Kidney (tissue), 22 donors: ENCODE measurements at places on chromosomes 4 and X. TPM values are rescaled to one million over a fixed set of nuclear protein-coding genes. Genes with fewer than 3 reads are reported as not detected.

GRCh38 chr4:122552898-122553297, 68.0 kb downstream of the IL21 start:
- no peaks in the 10 kb centered on the region for H3K27me3 ChIP-seq
- no peak overlapping the region for H3K4me3 ChIP-seq
- H3K4me1 ChIP-seq = no peaks in the 10 kb centered on the region
- H3K27ac ChIP-seq = no peak overlapping the region

DNA sequence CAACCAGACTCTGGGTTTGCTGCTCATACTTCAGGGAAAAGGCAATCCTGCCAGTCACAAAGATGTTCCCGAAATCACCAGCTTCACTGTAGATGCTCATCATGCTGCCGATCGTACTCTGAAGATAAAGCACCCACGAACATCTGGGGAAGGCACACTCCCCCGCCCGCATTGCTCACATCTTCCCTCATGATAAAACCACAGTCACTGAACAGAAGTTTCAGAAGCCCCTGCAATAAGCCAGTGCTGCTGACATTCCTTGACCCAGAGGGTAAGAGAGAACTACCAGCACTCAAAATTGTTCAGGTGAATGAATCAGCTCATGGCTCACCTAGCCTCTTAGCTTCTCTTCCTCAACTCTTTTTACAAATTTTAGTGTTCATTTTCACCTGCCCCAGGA, 43.1 kb downstream of the SRPX2 start:
- no peaks in the 10 kb centered on the region for H3K36me3 ChIP-seq
- H3K4me3 ChIP-seq = no peak overlapping the region
- no peak for DNase-seq
- H3K27ac ChIP-seq = no peak overlapping the region
- H3K27me3 ChIP-seq = peaks cover 4% of the 10 kb centered on the region

ETDB gene
- total RNA-seq = not detected

GRCh38 chrX:48741834-48742233, 19.7 kb upstream of the GLOD5 start:
- H3K4me3 ChIP-seq = no peak overlapping the region
- DNase-seq = no peak
- H3K4me1 ChIP-seq = no peaks in the 10 kb centered on the region
- H3K27me3 ChIP-seq = no peaks in the 10 kb centered on the region

- no peak overlapping the region for H3K27ac ChIP-seq
- no peak for DNase-seq
- H3K27me3 ChIP-seq = no peaks in the 10 kb centered on the region
- no peaks in the 10 kb centered on the region for H3K4me1 ChIP-seq
Observed at GRCh38 chr4:40283968-40284367, 51.2 kb upstream of the CHRNA9 start.
